ENCODE measurements at places on chromosomes 11 and 22.

GRCh38 chr22:17103351-17103750 is 17.8 kb downstream of the TMEM121B start:
- DNase-seq: no peak

GRCh38 chr11:42762348-42762747 is 549.4 kb upstream of the API5 start:
- no peak for DNase-seq

DNA sequence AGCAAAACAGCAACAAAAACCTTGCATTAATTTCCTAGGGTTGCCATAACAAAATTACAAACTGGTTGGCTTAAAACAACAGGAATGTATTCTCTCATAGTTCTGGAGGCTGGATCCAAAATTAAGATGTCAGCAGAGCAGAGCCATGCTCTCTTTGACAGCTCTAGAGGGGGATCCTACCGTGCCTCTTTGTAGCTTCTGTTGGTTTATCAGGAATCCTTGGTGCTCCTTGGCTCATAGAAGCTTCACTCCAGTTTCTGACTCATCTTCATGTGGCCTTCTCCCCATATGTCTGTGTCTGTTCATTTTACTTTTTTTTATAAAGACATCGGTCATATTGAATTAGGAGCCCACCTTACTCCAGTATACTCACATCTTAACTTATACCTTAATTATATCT is 90.5 kb upstream of the POU2AF2 start:
- no peak for DNase-seq

DNA sequence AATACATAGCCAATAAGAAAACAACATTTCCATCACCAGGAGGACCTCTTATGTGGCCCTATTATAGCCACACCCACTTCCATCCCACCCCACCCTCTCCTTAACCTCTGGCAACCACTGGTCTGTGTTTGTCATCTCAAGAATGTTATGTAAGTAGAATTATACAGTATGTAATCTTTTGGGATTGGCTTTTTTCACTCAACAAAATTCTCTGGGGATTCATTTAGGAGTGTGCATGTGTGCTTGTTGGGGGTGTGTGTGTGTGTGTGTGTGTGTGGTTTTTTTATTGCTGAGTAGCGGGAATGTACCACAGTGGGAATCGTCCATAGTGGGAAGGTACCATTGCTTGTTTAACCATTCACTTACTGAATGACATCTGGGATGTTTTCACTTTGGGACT is 5.2 kb downstream of the KCNJ5 start:
- no peak for DNase-seq

- no peak for DNase-seq
Observed at GRCh38 chr11:93936460-93936859, 84.7 kb upstream of the HEPHL1 start.

DNA sequence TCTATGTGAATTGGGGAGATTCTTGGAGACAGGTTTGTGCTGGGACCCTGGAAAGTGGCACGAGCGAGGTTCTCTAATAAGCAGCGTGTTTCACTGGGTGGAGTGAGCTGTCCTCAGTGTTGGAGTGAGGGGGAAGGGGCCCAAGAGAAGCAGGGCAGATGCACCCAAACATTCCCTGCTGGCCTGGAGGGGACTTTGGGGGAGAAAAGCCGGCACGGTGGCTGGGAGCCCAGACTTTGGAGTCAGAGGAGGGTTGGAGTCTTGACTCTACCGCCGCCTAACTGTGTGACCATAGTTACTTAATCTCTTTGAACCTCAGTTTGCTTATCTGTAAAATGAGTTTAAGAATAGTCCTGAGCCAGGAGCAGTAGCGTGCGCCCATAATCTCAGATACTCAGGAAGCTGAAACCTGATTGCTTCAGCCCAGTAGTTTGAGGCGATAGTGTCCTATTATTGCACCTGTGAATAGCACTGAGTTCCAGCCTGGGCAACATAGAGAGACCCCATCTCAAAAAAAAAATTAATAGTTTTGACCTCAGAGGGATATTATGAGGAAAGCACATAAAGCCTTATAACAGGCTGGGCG is 614 bp downstream of the NR1H3 start:
- DNase-seq: no peak

- no peak for DNase-seq
Observed at GRCh38 chr22:26979294-26979693, 321.9 kb downstream of the MIAT start.

GRCh38 chr11:108198833-108199232 is 23.6 kb downstream of the NPAT start:
- DNase-seq: no peak

DNA sequence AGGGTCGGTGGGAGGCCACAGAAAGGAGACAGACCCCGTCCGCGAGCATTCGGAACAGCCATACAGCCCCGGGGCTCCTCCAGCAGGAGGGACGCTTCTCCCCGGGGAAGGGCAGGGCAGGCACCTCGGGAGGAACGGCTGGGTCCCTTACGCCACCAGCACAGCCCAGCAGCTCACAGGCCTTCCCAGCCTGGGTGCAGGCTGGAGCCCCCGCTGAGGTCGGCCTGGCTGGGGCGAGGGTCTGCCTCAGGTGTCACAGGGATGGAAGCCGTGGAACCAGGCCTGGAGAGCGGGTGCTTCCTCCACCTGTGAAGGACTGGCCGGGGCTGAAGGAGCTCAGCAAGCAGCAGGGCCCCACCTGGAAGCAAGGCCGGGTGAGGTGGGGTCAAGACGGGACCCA is 732.3 kb downstream of the BRD1 start:
- no peak for DNase-seq

GRCh38 chr11:72122607-72123006 is 10.1 kb upstream of the ANAPC15 start:
- DNase-seq: no peak

GRCh38 chr11:111604392-111605009 is 2.3 kb downstream of the SIK2 start:
- no peak for DNase-seq

GRCh38 chr22:32536352-32536751 is 61.7 kb downstream of the FBXO7 start:
- DNase-seq: no peak
